ENCODE measurements at places on chromosomes 13 and 19.

DNA sequence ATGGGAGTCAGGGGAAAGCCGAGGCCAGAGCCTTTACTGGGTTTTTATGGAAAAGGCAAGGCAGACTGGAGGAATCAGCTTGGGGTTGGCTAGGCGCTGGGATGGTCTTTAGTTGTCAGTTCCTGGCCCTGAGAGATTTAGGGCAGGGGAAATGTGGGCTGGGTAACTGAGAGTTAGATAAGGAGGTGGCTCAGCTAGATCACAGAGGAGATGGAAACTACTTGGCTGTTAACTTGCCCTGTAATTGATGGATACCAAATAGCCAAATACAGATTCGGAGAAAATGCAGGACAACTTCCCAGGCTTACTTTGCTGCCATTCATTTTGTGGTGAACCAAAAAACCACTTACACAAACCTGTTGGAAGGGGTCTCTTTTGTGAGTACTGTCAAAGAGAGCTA is 54.0 kb downstream of the LRCH1 start:
- no peak for DNase-seq

- DNase-seq, result no peak
These were observed 122.5 kb upstream of the SPACA7 start for GRCh38 chr13:112253631-112254030.

DNA sequence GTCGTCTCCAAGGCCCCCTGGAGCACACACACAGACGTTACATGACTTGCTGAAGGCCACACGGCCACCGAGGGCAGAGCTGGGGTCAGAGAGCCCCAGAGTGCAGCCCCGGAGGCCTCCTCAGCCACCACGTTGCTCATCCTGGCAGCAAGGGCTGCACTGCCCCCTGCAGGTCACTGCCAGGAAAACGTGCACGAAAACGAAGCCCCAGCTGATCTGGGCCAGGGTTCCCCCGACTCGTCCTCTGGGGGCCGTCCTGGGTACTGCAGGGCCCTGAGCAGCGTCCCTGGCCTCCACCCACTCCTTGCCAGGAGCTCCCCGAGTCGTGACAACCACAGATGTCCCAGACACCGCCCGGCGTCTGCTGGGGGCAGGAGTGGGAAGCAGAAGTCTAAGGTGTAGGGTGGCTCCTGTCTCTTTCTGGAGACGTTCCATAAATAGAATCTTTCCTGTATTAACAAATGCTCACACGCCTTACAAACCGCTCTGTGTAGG is 3.4 kb downstream of the TPGS1 start:
- peak; percentile 91 for DNase-seq

DNA sequence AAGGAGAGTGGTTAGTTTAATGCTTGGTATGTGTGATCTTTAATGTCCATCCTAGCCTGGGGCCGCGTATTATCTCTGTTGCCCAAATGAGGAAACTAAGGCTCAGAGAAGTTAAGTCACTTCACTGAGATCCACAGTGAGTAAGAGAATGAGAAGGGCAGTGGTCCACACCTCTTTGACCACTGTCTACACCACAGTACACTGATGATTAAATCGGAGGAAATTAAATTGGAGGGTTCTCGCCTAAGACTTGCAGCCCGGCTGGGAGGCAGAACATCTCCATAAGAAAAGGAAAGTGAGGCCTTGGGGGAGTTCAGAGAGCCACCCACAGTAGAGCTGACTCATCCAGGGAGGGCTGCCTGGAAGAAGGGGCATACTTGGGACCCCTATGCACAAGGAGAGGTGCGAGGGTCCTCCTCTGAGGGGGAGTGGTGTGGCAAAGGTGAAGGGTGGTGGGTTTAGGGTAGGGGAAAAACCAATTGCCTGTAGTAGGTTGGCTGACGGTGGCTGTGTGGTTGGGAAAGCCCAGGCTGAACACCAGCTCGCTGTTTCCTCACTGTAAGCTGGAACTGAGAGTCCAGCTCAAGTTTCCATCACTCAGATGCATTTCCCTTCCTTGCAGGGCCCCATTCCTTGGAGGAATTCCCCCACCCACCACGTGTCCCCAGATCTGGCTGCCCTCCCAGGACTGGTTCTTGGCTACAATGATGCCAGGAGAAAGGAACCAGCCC is 15.0 kb upstream of the DHRS12 start:
- no peak for DNase-seq

GRCh38 chr13:106561551-106562170 is 6.3 kb downstream of the ARGLU1 start:
- DNase-seq, result no peak

DNA sequence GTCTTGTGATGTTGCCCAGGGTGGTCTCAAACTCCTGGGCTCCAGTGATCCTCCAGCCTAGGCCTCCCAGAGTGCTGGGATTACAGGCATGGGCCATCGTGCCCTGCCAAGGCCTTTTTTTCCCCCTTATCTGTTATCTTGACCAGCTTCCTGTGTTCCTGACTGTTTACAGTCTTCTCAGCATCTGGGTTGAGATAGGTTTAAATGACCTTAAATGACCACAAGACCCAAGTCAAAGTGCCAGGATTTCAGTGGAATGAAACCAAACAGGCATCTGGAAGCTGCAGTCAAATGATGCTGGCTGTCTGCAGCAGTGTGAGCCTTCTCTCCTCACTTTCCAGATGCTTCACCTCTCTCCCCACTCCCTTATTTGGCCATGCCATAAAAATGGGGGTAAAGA is 114.2 kb upstream of the CLDN10 start:
- no peak for DNase-seq
